Pons (tissue), 1 donor: ENCODE measurements at places on chromosomes 7 and 10.

GRCh38 chr7:54837168-54837567 is 78.2 kb upstream of the SEC61G start:
- DNase-seq = no peak

GRCh38 chr10:52818019-52818418 is 45.4 kb upstream of the MBL2 start:
- DNase-seq = peak; percentile 52

DNA sequence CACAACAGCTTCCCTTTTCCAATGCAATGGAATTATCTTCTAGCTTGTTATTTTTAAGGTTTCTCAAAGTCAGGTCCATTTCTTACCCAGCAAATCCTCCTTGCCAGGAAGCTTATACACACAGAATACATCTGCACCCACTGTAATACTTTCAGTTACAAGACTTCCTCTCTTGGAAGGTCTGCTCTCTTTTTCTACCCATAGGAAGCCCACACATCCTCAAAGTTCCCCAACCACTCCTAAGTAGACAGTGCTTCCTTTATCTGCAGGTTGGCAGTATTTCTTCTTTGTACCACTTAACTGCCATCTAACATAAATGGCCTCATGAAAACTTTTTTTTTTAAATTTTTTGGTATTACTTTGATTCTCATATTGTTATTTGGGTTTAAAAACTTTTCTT is 155.6 kb downstream of the TAX1BP1 start:
- peak; percentile 51 for DNase-seq

GRCh38 chr7:78164459-78164858 is 365.9 kb downstream of the PHTF2 start:
- no peak for DNase-seq

DNA sequence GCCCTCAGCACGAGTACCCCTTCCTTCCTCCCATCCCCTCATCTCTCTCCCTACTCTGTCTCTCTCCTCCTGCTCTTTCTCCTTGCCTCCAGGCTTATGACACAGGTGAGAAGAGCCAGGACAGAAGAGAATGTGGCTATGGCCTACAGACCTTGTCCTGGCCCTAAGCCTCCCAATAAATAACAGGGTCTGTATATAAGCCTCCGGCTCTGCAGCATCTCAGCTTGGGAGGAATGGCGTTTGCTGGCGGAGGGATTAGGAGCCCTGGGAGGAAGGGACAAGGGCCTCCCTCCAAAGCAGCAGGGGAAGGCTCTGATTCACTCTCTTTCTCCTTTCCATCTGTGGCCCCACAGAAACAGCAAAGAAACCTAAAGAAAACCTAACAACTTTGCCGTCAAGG is 45.8 kb downstream of the COL13A1 start:
- no peak for DNase-seq

DNA sequence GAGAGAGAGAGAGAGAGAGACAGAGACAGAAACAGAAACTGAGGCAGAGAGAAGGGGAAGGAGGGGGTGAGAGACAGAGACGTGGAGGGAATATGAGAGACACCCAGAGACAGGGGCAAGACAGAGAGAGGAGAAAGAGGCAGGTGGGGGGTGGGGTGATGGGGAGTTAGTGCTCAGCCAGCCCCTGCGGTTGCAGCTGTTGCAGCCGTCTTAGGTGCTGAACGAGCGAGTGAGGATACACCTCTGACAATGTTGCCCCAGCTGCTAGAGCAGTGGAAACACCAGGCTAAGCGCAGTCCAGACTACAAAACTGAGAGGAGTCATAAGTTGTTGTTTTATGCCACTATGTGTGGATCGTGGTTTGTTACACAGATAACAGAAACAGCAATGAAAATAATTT is 328.2 kb upstream of the SHH start:
- DNase-seq = no peak

GRCh38 chr10:15783941-15784636 is 64.4 kb upstream of the ITGA8 start:
- no peak for DNase-seq

GRCh38 chr10:75399461-75400162 is 2.0 kb downstream of the ZNF503 start:
- DNase-seq = peak; percentile 39
